ENCODE measurements at places on chromosomes 3 and 15. TPM values are rescaled to one million over a fixed set of nuclear protein-coding genes. Genes with fewer than 3 reads are reported as not detected.

FBXW12 gene
- total RNA-seq, result not detected

ZNF385D gene
- total RNA-seq, result not detected

RLBP1 gene
- total RNA-seq, result not detected

FOXB1 gene
- 0.37 TPM for total RNA-seq

SIDT1 gene
- 16.6 TPM for total RNA-seq

GATA2 gene
- not detected for total RNA-seq

HDC gene
- not detected for total RNA-seq

MSL2 gene
- total RNA-seq, result 53.4 TPM

DNA sequence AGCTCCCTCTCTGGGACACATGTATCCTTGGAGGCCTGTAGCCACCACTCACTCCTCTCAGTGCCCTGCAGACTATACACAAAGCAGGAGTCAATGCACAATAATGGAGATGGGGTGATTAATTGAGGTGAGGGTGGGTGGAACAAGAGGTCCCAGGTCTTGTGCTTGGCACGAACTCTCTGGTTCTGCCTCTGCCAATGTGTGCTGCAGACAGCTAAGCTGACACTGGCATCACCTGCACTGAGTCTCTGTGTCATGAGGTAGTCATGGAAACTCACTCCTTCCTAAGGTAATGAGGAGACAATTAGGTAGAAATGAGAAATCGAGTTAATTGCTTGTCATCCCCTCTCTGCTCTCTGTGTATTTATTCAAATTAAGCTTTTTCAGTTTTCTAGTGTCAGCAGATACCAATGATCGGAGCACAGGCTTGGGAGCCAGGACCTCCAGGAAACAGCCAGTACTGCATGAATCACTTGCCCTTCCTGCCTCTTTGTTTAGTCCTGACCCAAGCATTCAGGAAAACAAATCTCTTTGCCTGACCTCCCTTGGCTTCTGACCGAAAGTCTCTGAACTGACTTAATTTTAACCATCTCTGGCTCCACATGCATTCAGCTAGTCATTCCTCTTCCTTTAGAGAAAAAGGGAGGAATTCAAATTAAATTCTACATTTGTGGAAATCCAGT, 56.7 kb downstream of the DRD3 start:
- no peak for DNase-seq

DNA sequence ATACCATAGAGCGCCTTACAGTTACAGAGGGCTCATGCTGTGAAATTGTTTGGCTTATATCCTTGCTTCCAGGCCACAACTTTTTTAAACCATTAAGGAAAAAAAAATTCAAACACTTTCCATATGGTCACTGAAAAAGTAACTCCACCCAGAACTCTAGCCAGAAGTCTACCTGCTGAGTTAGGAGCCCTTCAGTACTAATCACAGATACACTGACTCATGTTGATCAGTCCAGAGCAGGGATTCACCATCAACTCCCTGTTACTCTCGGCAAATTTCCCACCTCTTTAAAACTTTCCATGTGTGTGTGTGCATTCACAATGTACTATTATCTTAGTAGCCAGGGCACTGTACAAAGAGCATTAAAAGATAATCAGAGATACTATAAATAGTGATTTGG, 372.8 kb downstream of the MAGI1 start:
- DNase-seq, result no peak

DNA sequence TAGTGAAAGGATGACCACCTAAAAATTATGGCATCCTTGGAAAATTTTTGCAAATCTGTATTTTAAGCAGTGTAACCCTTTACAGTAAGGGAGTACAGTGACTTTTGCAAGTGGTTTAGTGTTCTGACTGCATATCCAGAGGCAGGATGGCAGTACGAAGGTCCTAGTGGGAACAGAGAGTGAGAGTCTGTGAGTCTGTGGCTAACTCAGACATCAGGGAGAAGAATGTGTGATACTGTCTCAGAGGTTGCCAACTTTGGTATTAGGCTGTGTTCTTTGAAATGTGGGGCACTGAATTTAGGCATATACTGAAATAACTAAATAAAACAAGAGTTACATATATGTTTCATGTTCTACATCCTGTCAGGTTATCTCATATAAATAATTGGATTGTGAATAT, 25.7 kb downstream of the PRKCI start:
- DNase-seq, result no peak

GRCh38 chr15:31342381-31342780, 15.7 kb downstream of the KLF13 start:
- DNase-seq, result no peak

- no peak for DNase-seq
Measured at GRCh38 chr3:166685246-166685645, 694.9 kb downstream of the ZBBX start.

DNA sequence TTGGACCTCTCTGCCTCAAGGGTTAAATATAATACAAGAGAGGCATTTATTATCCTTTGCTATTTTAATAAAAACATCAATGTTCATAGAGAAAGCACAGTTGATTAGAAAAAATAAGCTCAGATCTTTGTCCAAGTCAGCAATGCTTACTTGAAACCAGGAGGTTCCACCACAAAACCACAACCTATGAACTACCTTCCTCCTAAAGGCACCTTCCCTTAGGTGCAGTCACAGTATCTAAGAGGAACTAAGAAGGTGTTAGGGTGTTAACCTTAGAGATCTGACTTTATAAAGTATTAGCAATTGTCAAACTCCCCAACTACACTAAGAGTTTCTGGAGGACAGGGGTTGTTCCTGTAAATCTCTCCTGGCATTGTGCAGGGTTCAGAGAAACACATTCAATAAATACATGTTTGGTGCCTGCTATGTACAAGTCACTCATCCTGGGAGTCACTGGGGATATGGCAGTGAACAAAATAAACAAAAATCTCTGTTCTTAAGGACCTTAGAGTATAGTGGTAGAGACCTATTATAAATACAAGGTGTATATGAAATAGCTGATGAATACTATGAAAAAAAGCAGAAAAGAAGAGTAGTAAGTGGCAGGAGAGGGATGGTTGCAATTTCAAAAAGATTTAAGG, 208.6 kb downstream of the NFKBIZ start:
- peak; percentile 50 for DNase-seq

DNA sequence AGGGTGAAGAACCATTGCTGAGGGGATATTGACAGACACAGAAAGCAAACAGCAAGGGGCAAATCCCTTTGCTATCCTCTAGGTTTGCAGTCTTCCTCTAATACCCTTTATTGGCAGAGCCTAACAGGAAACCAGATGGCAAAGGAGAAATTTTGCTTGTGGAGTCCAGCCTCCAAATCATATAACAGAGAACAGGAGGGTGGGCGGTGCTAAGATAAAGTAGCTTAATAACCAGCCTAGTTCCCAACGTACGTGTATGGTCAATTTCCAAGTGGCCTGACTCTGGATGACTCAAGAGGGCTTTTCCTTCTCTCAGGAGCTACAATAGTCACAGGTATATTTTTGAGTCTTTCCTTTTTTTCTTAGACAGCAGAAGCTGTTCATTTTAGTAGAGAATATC, 404.5 kb downstream of the PDCD6IP start:
- DNase-seq, result no peak

DNA sequence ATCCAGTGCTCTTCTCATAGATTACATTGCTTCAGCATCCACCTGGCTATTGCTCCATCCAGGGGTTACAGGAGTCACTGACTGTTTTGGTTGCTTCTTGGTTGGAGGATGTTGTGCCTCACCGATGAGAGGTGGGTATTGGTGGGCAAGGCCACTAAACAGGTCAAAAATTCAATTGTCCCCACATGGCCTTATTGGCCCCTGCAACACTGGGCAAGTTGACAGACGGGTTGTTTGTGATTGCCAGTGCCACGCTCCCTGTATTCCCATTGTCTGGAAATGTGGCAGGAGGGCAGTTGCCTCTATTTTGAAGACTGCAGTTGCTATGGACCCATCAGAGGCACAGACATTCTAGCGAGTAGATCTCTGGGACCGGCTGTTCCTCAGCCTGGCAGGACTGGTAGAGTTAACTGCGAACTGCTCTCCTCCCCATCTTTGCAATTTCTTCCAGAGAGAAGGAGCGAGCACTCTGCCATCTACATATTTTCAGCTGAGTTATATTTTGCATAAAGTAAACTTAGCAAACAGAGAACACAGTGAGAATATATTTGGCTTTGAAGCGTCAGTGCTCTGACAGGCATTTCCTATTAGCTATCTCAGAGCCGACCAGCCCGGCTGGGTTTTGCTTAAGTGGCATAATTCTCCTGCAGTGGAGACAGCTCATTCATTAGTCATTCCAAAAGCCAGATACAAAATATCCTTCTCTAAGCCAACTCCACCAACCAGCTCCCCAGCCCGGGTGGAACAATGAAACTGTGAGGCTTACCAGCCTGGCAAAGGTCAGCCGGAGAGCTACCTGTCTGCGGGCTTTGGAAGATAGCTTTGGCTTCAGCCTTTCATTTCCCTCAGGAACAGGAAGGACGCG, 26.0 kb upstream of the MAGEF1 start:
- DNase-seq, result no peak

- DNase-seq, result no peak
Measured at GRCh38 chr3:39025222-39025970, 26.3 kb downstream of the SCN11A start.

DNA sequence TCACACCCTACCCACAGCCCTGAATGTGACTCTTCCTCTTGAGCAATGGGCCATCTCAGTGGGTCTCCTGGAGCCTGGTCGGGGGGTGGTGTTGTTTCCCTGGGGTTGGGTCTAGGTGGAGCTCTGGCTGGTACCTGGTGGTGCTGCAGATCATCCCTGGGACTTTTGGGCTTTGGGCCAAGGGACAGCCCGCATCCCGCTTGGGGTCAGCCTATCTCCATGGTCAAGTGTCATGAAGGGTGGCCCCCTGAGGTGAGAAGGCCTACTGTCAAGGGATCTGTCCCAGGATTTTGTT, 202.0 kb downstream of the UBE3A start:
- DNase-seq, result no peak

GRCh38 chr15:70054884-70055387, 42.8 kb downstream of the TLE3 start:
- DNase-seq, result peak; percentile 36

- DNase-seq, result no peak
Measured at GRCh38 chr3:30578479-30578878, 27.9 kb upstream of the TGFBR2 start.

DNA sequence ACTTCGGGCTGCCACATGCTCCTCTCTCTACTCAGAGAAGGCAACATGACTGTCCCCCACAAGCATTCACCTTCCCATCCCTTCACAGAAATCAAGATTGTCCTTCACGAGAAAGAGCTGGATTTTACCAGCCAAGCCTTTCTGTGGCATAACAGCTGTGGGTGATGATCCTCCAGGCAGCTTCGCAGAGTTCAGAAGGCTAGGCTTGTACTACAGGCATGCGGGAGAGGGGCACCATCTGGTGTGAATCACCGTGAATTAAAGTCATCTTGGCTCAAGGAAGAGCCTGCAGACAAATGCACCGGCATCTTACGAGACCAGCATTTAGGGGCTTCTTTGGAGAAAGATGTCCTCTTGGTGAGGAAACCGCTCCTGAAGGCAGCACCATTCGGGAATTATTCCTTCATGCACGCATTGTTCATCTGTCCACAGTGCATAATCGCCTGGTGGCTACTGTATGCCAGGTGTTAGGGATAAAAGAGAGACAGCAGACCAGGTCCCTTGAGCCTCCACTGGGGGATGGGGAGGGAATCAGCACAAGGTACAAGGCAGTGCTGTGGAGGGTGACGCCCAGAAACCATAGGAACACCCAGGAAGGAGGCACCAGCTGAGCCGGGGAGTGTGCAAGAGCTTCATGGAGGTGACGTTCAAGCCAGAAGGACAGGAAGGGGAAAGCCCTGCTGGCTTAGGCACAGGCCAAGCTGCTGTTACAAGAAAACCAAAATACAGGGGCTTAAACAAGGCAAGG, 108.6 kb downstream of the TMEM266 start:
- DNase-seq, result no peak

DNA sequence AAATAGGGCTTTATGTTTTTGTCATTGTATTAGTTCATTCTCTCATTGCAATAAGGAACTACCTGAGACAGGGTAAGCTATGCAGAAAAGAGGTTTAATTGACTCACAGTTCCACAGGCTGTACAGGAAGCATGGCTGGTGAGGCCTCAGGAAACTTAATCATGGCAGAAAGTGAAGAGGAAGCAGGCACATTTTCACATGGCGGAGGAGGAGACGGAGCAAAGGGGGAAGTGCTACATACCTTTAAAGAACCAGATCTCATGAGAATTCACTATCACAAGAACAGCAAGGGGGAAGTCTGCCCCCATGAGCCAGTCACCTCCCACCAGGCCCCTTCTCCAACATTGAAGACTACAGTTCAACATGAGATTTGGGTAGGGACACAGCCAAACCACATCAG, 25.6 kb downstream of the CEP63 start:
- no peak for DNase-seq

- no peak for DNase-seq
Measured at GRCh38 chr15:61403884-61404283, 174.8 kb upstream of the RORA start.

GRCh38 chr3:131903988-131904415, 130.8 kb downstream of the CPNE4 start:
- DNase-seq, result no peak

GRCh38 chr3:93988283-93988682, 8.3 kb downstream of the ARL13B start:
- DNase-seq, result no peak

DNA sequence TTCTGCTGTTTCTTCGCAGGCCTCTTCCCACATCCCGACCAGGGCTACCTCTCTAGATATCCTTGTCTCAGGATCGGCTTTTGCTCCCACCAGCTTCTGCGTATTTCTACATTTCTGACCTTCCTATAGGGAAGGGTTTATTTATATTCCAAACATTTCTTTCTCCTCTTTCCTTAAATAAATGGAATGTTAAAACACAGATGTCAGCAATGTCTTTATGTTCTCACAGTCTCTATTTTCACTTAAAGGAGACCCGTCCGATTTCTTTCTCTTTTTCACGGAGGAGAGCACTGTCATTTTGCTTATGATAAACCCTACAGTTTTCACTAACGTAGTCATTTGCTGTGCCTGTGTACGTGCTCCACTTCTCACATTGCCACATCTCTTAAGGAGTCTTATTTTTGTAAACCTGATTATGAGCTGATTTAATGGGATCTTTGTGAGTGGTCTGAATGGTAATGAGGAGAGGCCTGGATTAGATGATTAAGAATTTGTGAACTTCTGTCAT, 630 bp downstream of the KIF15 start:
- no peak for DNase-seq

GRCh38 chr15:28948036-28948435, 62.3 kb downstream of the APBA2 start:
- no peak for DNase-seq

GRCh38 chr3:170739410-170739809, 130.6 kb downstream of the RPL22L1 start:
- DNase-seq, result no peak

GRCh38 chr3:89395996-89396395, 288.6 kb downstream of the EPHA3 start:
- no peak for DNase-seq

- no peak for DNase-seq
Measured at GRCh38 chr3:76352511-76353284, 567.3 kb upstream of the ZNF717 start.

All from CD8-positive, alpha-beta memory T cell (primary cell).